HepG2 (cell line): ENCODE measurements at places on chromosomes 7 and 10. TPM values are rescaled to one million over a fixed set of nuclear protein-coding genes. Genes with fewer than 3 reads are reported as not detected.

NANOS1 gene
- 1.7 and 2.2 TPM in 2 replicates for polyA plus RNA-seq

UCMA gene
- polyA plus RNA-seq, result not detected in 2 replicates

GNGT1 gene
- not detected in 2 replicates for polyA plus RNA-seq

NIPSNAP2 gene
- polyA plus RNA-seq, result 47.2 and 61.5 TPM in 2 replicates

LEP gene
- polyA plus RNA-seq, result 0.04 and 0.05 TPM in 2 replicates

GPR85 gene
- polyA plus RNA-seq, result not detected in 2 replicates

MYO3A gene
- not detected in 2 replicates for polyA plus RNA-seq

OR2A42 gene
- not detected in 2 replicates for polyA plus RNA-seq

SKIDA1 gene
- 0.29 and 0.73 TPM in 2 replicates for polyA plus RNA-seq

NUP42 gene
- 32.0 and 36.0 TPM in 2 replicates for polyA plus RNA-seq

DNA sequence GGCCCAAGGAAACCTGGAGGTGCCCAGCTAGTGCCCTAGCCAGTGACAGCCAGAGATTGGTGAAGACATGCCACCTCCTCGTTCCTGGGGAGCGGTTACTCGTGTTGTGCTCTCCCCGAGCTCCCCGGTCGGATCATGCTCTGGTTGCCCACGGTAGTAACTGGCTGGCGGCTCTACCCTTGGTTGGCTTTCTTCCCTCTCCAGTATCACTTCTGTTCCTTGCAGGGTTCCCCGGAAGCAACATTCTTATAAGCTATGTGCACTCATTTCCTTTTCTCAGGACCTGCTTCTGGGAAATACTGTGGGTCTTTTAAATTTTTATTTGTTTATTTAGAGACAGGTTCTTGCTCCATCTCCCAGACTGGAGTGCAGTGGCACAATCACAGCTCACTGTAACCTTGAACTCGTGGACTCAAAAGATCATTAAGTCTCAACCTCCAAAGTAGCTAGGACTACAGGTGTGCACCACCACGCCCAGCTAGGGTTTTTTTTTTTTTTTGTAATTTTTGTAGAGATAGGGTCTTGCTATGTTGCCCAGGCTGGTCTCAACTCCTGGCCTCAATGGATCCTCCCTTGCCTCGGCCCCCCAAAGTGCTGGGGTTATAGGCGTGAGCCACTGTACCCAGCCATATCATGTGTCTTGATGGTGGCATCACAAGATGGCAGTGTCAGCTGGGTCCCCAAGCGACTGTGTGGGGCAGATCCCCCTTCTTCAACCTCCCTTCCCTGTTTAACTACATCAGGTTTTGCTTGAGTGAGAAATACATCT is 6.9 kb upstream of the CALHM1 start:
- H3K4me1 ChIP-seq, result 0 out of 2 replicates have a peak, but pooled peaks cover 1% of the 10 kb centered on the region
- H3K4me3 ChIP-seq, result no peak overlapping the region
- no peak for DNase-seq
- H3K36me3 ChIP-seq, result no peaks in the 10 kb centered on the region

- no peaks in the 10 kb centered on the region for H3K4me1 ChIP-seq
- no peak overlapping the region for H3K4me3 ChIP-seq
- no peaks in the 10 kb centered on the region; the same call in 1 of the 2 replicates for H3K27me3 ChIP-seq
- no peak for DNase-seq
Measured at GRCh38 chr7:55336540-55336939, 28.6 kb upstream of the LANCL2 start.

- H3K4me3 ChIP-seq, result no peak overlapping the region
- H3K27ac ChIP-seq, result no peak overlapping the region
- peaks cover 6% of the 10 kb centered on the region; the same call in 1 of the 3 replicates for H3K27me3 ChIP-seq
- DNase-seq, result no peak
- H3K36me3 ChIP-seq, result no peaks in the 10 kb centered on the region
Measured at GRCh38 chr10:21195252-21195651, 298.1 kb upstream of the NEBL start.

GRCh38 chr7:154577141-154577873 is 425.6 kb downstream of the PAXIP1 start:
- no peaks in the 10 kb centered on the region; the same call in 2 of the 3 replicates for H3K27me3 ChIP-seq
- no peak overlapping the region for H3K27ac ChIP-seq
- H3K36me3 ChIP-seq, result no peaks in the 10 kb centered on the region
- H3K4me3 ChIP-seq, result no peak overlapping the region
- DNase-seq, result no peak

GRCh38 chr7:159034988-159035387 is 109.7 kb downstream of the VIPR2 start:
- no peak overlapping the region for H3K27ac ChIP-seq
- H3K4me3 ChIP-seq, result no peak overlapping the region
- H3K4me1 ChIP-seq, result no peaks in the 10 kb centered on the region; the same call in 1 of the 2 replicates
- H3K27me3 ChIP-seq, result peaks cover 4% of the 10 kb centered on the region; the same call in 1 of the 2 replicates

DNA sequence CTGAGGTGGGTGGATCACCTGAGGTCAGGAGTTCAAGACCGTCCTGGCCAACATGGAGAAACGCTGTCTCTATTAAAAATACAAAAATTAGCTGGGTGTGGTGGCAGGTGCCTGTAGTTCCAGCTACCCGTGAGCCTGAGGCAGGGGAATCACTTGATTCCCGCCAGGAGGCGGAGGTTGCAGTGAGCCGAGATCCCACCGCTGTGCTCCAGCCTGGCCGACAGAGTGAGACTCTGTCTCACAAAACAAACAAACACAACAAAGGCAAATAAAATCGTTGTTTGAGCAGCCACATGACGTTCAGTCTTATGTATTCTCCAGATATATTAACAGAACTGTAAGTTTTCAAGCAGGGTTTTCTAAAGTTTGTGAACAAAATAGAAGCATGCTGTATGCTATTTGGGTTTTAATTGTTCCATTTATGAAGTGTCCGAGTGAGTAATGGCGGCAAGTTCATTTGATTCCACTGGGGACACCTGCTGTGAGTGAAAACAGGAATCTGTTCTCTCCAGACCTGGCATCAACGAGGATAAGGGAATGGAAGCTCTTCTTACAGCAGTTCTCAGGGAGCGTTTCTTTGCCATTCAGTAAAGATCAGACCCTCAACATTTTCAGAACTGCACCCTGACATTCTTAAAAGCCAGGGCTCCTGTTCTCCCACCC is 122.5 kb upstream of the PITRM1 start:
- no peaks in the 10 kb centered on the region for H3K36me3 ChIP-seq
- peaks cover 43% of the 10 kb centered on the region; the same call in 2 of the 3 replicates for H3K27me3 ChIP-seq
- no peak overlapping the region for H3K4me3 ChIP-seq
- DNase-seq, result peak; percentile 26
- H3K4me1 ChIP-seq, result 0 out of 2 replicates have a peak, but pooled peaks cover 6% of the 10 kb centered on the region
- H3K27ac ChIP-seq, result no peak overlapping the region

DNA sequence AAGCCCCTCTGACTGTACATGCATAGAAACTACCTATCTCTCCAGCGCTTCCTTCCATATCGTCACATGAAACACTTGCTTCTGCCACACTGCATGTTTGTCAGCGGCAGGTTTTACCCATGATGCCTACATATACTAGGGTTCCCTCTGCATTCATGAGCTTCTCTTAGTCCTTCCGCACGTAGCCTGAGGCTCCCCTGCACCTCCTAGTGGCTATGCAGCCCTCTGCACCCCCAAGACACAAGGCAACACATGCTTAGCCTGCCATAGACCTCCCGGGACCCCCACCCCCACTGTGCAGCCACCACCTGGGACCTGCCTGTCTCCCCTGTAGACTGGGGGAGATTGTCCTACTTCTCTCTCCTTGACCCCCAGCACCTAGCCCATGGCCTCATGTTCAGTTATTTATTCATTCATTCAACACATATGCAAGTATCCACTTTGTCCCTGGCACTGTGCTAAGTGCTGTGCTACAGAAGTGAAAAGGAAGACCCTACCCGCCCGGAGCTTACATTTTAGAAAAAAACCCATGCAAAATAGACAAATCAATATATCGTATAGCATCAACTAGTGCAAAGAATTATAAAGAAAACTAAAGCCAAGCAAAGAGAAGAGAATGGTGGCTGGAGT is 23.5 kb downstream of the TMEM273 start:
- H3K27me3 ChIP-seq, result no peaks in the 10 kb centered on the region
- no peaks in the 10 kb centered on the region for H3K4me1 ChIP-seq
- H3K27ac ChIP-seq, result no peak overlapping the region

DNA sequence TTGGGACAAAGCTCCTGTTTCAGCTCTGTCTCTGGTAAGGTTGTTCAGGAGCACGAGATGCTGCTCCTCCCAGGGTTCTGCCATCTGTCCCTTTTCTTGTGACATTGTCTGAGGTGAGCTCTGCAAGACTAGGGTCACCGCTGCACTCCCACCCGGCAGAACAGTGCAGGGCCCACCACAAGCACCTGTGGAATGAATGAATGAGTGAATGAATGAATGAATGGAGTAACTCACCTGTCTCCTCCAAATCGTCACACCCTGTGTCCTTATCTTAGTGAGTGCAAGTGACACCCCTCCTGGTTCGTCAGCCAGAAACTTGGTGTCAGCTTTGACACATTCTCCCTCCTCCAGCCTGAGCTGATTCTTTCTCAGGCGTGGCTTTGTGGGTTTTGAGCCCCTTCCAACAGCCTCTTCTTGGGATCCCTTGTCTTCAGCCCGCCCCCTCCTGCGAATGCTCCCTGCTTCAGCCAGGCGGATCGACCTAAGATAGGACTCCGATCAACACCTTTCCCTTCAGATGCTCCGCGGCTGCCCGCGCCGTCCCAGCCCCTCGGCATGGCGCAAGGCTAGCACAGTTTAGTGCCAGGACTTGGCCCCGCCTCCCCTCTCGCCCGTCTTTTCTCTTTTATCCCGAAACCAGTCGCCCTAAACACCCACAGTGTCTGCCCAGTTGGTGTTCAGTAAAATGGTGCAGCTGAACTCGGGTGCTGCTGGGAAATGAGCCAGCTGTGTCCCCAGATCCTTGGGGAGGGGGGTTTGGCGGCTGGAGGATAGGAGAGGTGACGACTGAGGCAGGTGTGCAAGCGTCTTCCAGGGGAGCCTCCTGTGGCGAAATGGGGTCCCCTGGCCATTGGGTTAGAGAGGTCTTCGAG is 89.3 kb downstream of the BEND7 start:
- no peak overlapping the region for H3K27ac ChIP-seq
- peaks cover 2% of the 10 kb centered on the region; the same call in 1 of the 2 replicates for H3K27me3 ChIP-seq
- peak overlapping the region; percentile 76 for H3K4me3 ChIP-seq
- no peaks in the 10 kb centered on the region for H3K36me3 ChIP-seq
- peaks cover 24% of the 10 kb centered on the region for H3K4me1 ChIP-seq

DNA sequence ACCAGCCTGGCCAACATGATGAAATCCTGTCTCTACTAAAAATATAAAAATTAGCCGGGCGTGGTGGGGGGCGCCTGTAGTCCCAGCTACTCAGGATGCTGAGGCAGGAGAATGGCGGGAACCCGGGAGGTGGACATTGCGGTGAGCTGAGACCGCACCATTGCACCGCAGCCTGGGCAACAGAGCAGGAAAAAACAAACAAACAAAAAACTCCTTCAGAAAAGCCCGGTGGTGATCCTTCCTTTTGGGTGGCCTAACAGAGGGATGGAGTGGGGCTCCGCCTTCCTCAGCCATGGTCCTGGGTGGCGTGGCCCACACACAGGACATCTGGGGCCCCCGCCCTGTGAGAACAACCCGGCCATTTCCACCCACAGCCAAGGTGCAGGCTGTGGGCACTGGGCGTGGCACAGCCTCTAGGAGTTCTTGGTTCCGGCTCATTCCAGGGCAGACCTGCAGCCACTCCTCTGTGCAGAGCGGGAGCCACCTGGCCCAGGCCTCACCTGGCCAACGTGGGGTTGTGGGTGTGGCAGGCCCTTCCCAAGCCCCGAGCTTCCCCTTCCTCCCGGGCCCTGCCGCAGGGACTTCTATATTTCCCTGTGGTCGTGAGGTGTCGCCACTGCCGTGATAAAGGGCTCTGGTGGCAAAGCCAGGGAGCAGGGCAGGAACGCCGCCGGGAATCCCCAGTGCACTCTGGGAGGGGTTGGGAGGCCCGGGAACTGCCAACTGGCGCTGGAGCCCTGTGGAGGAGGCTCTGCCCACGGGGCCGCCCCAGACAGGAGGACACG is 37.6 kb downstream of the GET4 start:
- no peak overlapping the region for H3K27ac ChIP-seq
- DNase-seq, result no peak
- H3K4me1 ChIP-seq, result peaks cover 8% of the 10 kb centered on the region; the same call in 1 of the 2 replicates
- no peaks in the 10 kb centered on the region for H3K27me3 ChIP-seq
- H3K4me3 ChIP-seq, result no peak overlapping the region

DNA sequence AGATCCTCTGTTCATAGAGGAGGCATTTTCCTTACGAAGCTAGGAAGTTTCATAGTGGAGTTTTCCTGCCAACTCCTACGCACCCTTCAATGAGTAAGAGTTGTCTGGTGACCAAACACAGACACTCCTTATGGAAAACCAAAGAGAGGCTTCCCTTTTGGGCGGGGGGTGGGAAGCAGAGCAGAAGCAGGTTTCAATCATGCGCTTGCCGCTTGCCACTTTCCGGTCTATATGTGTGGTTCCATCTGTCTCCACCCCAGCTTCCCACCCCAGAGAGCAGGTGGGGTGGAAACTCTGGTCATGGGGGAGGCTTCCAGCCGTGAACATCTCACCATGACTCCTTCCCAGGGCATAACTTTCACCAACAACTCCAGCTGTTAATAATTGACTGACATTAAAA is 68.8 kb upstream of the GRB10 start:
- no peak overlapping the region for H3K4me3 ChIP-seq
- no peaks in the 10 kb centered on the region for H3K4me1 ChIP-seq
- no peaks in the 10 kb centered on the region for H3K36me3 ChIP-seq
- DNase-seq, result no peak
- no peak overlapping the region for H3K27ac ChIP-seq
- no peaks in the 10 kb centered on the region for H3K27me3 ChIP-seq

DNA sequence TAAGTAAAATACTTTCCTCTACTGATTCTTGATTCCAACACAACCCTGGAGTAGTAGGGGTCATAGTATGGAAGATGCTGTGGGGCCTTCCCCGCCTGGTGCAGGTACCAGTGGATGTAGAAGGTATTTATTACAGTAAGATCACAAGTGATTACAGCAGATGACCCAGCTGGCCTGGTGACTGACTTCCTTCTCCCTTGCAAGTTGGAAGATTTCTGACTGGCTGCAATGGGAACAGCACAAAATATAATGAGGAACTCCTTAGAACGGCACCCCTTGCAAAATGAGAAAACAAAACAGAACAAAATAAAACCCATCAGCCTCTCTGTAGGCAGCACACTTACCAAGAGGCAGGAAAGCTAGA is 61.7 kb upstream of the TARP start:
- no peaks in the 10 kb centered on the region for H3K36me3 ChIP-seq
- H3K27me3 ChIP-seq, result no peaks in the 10 kb centered on the region
- H3K27ac ChIP-seq, result no peak overlapping the region
- H3K4me1 ChIP-seq, result no peaks in the 10 kb centered on the region
- no peak overlapping the region for H3K4me3 ChIP-seq

GRCh38 chr7:105635197-105635596 is 53.9 kb upstream of the EFCAB10 start:
- peaks cover 9% of the 10 kb centered on the region for H3K36me3 ChIP-seq
- H3K4me1 ChIP-seq, result no peaks in the 10 kb centered on the region
- H3K27me3 ChIP-seq, result no peaks in the 10 kb centered on the region
- no peak overlapping the region for H3K4me3 ChIP-seq
- no peak overlapping the region for H3K27ac ChIP-seq
- no peak for DNase-seq

DNA sequence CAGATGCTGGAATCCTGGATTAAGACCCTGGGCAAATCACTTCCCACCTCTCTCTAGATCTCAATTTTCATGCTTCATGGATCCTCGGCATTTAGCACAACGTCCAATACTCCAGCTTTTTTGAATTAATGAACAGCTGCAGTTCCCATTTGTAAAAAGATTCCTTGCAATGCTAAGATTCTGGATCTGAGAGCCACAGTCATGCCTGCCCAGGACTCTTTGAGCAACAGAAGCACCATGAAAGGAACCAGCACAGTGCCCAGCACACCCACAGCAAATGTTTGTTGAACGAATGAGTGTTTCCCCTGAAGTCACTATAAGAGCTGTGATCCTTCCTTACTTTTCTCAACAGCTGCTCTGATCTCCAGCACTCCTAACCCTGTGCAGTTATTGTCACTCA is 20.8 kb upstream of the DDIT4 start:
- H3K4me1 ChIP-seq, result peaks cover 94% of the 10 kb centered on the region
- H3K36me3 ChIP-seq, result no peaks in the 10 kb centered on the region
- DNase-seq, result no peak
- no peak overlapping the region for H3K27ac ChIP-seq
- H3K4me3 ChIP-seq, result no peak overlapping the region
